Thyroid gland (tissue), 4 donors: ENCODE measurements at places on chromosomes 12 and 14. TPM values are rescaled to one million over a fixed set of nuclear protein-coding genes. Genes with fewer than 3 reads are reported as not detected.

GRCh38 chr14:49857427-49858003, 4.9 kb upstream of the NEMF start:
- H3K4me3 ChIP-seq, result no peak overlapping the region
- H3K27me3 ChIP-seq, result no peaks in the 10 kb centered on the region
- H3K36me3 ChIP-seq, result no peaks in the 10 kb centered on the region
- no peaks in the 10 kb centered on the region for H3K4me1 ChIP-seq
- DNase-seq, result no peak

GRCh38 chr12:114306646-114307045, 99.3 kb downstream of the TBX5 start:
- H3K36me3 ChIP-seq, result no peaks in the 10 kb centered on the region
- no peak overlapping the region for H3K4me3 ChIP-seq
- H3K27ac ChIP-seq, result no peak overlapping the region
- H3K27me3 ChIP-seq, result no peaks in the 10 kb centered on the region
- no peaks in the 10 kb centered on the region for H3K4me1 ChIP-seq

GRCh38 chr12:5191803-5192538, 148.3 kb downstream of the KCNA5 start:
- no peaks in the 10 kb centered on the region for H3K27me3 ChIP-seq
- no peaks in the 10 kb centered on the region for H3K36me3 ChIP-seq
- no peak overlapping the region for H3K27ac ChIP-seq
- H3K4me3 ChIP-seq, result no peak overlapping the region
- H3K4me1 ChIP-seq, result no peaks in the 10 kb centered on the region
- no peak for DNase-seq

DNA sequence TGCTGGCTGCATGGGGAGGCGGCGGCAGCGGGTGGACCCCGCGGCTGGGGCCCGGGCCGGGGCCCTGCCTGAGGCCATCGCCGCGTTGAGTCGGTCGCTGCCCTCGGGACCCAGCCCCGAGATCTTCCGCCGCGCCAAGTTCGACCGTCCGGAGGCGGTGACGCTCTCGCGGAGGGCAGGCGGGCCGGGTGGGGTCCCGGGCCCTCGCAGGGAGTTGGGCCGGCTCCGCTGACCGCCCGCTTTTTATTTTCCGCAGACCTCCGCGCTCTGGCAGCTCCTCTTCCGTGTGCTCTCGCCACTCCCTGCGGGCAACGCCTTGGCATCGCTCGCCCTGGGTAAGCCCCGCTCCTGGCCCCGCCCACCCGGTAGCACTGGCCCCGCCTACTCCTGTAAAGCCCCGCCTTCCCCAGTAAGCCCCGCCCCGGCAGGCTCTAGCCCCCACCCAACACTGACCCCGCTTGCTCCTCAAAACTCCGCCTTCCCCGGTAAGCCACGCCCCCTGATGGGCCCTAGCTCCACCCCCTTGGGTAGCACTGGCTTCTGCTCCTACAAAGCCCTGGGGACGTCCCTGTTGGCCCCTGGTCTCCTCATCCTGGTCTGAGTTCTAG, 424 bp downstream of the TEDC1 start:
- H3K27ac ChIP-seq, result peak overlapping the region; percentile 32
- no peaks in the 10 kb centered on the region for H3K36me3 ChIP-seq

DNA sequence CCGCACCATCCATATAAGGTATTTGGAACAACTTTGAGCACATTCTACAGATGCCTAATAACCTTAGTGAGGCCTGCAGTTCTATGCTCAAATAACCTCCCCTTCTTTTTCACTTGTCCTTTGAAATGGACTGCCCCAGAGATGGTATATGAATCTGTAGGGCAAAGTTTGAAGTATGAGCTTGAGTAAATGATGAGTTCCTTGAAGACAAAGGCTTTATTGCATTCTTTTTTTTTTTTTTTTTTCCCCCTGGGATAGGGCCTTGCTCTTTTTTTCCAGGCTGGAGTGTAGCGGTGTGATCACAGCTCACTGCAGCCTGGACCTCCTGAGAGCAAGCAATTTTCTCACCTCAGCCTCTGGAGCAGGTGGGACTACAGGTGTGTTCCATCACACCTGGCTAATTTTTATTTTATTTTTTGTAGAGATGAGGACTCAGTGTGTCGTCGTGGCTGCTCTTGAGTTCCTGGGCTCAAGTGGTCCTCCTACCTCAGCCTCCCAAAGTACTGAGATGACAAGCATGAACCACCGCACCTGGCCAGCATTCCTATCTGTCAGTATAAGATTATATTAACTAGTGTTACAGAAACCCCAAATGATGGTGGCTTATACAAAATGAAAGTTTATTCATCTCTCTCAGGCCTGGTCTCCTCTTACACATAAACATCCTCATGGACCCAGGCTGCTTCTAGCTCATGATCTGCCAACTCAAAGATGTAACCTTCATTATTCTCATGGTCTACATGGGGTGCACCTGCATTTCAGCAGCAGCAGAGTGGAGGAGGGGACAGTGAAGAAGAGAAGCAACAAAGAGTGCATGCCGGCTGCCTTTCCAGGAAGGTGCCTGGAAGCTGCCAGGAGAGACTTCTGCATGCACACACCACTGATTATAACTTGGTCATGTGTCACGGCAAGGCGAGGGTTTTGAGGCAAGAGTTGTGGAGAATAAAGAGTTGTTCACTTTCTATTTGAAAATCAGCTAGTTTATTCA, 101.4 kb downstream of the DUSP16 start:
- DNase-seq, result peak; percentile 27
- no peak overlapping the region for H3K27ac ChIP-seq
- H3K36me3 ChIP-seq, result no peaks in the 10 kb centered on the region

GRCh38 chr14:73026243-73026844, 562 bp downstream of the ZFYVE1 start:
- H3K36me3 ChIP-seq, result peaks cover 8% of the 10 kb centered on the region
- peak overlapping the region; percentile 83 for H3K27ac ChIP-seq
- peaks cover 22% of the 10 kb centered on the region for H3K4me1 ChIP-seq

- no peak overlapping the region for H3K27ac ChIP-seq
- H3K27me3 ChIP-seq, result no peaks in the 10 kb centered on the region
- no peaks in the 10 kb centered on the region for H3K4me1 ChIP-seq
These were observed 56.4 kb upstream of the LTA4H start for GRCh38 chr12:96091833-96092232.

GRCh38 chr12:39752482-39753137, 133.0 kb upstream of the ABCD2 start:
- H3K27me3 ChIP-seq, result no peaks in the 10 kb centered on the region
- H3K4me1 ChIP-seq, result no peaks in the 10 kb centered on the region
- no peak overlapping the region for H3K4me3 ChIP-seq
- no peak overlapping the region for H3K27ac ChIP-seq
- H3K36me3 ChIP-seq, result no peaks in the 10 kb centered on the region

GRCh38 chr12:120367233-120367923, 1.6 kb downstream of the MSI1 start:
- no peaks in the 10 kb centered on the region for H3K27me3 ChIP-seq
- H3K27ac ChIP-seq, result no peak overlapping the region
- H3K4me1 ChIP-seq, result peaks cover 15% of the 10 kb centered on the region
- H3K36me3 ChIP-seq, result no peaks in the 10 kb centered on the region
- no peak overlapping the region for H3K4me3 ChIP-seq
- DNase-seq, result no peak

- no peaks in the 10 kb centered on the region for H3K27me3 ChIP-seq
- H3K4me1 ChIP-seq, result peaks cover 4% of the 10 kb centered on the region
These were observed 89.5 kb upstream of the OSBPL8 start for GRCh38 chr12:76649099-76649498.

GRCh38 chr12:91852634-91853033, 293.0 kb downstream of the BTG1 start:
- H3K27me3 ChIP-seq, result no peaks in the 10 kb centered on the region
- no peaks in the 10 kb centered on the region for H3K36me3 ChIP-seq
- H3K27ac ChIP-seq, result no peak overlapping the region
- DNase-seq, result no peak
- H3K4me1 ChIP-seq, result peaks cover 10% of the 10 kb centered on the region

- H3K36me3 ChIP-seq, result peaks cover 14% of the 10 kb centered on the region
- H3K4me3 ChIP-seq, result peak overlapping the region; percentile 69
- H3K4me1 ChIP-seq, result peaks cover 9% of the 10 kb centered on the region
- DNase-seq, result no peak
- peak overlapping the region; percentile 99 for H3K27ac ChIP-seq
These were observed 865 bp upstream of the ZFP36L1 start for GRCh38 chr14:68793734-68794129.

DNA sequence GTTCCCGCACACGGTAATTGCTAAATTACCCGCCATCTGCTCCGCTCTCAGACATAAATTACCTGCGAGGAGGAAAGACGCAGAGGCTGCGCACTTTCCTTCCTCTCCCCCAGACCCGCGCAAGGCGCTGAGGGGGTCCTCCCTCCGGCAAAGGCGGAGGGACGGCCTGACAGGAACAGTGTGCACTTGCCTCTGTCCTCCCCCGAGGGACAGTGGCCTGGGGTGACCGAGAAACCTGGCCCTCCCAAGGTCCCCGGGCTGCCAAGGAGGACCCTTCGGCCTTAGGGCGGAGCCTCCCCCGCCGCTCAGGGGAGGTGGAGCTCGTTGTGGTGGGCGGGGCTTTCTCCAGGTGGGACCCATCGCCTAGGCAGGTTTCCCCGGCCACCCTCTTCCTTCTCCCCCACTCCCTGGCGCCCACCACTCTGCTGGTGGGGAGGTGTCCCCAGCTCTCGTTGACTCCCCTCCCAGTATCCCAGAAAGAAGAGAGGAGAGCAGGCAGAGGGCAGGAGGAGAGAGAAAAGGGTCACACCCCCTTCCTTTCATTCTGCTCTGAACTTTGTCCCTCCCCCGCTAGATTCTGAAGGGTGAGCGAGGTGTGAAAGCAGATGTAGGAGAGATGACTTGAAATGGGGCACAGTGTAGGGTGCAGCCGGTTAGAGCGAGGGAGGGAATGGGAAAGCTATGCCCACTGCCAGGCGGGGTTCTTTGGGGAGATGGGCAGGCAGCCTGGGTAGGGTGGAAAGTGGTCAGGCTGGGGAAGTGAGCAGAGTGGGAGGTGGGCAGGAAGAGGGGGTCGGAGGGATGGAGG, 11.4 kb upstream of the CALCOCO1 start:
- H3K36me3 ChIP-seq, result no peaks in the 10 kb centered on the region
- H3K27ac ChIP-seq, result no peak overlapping the region
- peak; percentile 59 for DNase-seq
- no peak overlapping the region for H3K4me3 ChIP-seq
- peaks cover 12% of the 10 kb centered on the region for H3K27me3 ChIP-seq

DNA sequence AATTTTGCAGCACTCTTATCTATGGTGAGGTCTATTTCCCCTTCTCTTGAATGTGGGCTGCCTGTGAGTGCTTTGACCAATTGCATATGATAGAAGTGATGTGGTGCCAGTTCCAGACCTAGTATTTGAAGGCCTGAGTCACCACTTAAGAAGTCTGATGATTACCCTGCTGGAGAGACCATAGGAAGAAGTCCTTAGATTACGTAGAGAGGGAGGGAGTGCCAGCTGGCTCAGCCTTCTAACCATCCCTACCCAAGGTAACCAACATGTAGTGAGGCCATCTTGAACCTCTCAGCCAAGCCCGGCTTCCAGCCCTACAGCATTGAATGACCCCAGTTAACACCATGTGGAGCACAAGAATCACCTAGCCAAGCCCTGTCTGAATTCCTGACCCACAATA, 166.9 kb downstream of the NELL2 start:
- H3K4me3 ChIP-seq, result no peak overlapping the region
- no peaks in the 10 kb centered on the region for H3K4me1 ChIP-seq
- no peak overlapping the region for H3K27ac ChIP-seq
- no peak for DNase-seq
- no peaks in the 10 kb centered on the region for H3K27me3 ChIP-seq

DNA sequence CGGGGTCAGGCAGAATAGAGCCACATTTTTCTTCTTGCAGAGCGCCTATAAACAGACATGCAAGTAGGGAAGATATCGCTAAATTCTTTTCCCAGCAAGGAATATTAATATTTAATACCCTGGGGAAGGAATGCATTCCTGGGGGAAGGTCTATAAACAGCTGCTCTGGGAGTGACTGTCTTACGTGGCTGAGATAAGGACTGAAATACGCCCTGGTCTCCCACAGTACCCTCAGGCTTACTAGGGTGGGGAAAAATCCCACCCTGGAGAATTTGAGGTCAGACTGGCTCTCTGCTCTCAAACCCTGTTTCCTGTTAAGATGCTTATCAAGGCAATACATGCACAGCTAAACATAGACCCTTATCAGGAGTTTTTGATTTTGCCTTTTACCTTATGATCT, 262.3 kb downstream of the CEP128 start:
- H3K4me3 ChIP-seq, result no peak overlapping the region
- H3K36me3 ChIP-seq, result no peaks in the 10 kb centered on the region
- no peak for DNase-seq
- H3K27me3 ChIP-seq, result no peaks in the 10 kb centered on the region
- no peak overlapping the region for H3K27ac ChIP-seq
- no peaks in the 10 kb centered on the region for H3K4me1 ChIP-seq

GRCh38 chr12:79119796-79120195, 255.2 kb downstream of the SYT1 start:
- H3K4me1 ChIP-seq, result no peaks in the 10 kb centered on the region
- no peaks in the 10 kb centered on the region for H3K36me3 ChIP-seq
- H3K27me3 ChIP-seq, result no peaks in the 10 kb centered on the region
- H3K27ac ChIP-seq, result no peak overlapping the region
- no peak overlapping the region for H3K4me3 ChIP-seq

DNA sequence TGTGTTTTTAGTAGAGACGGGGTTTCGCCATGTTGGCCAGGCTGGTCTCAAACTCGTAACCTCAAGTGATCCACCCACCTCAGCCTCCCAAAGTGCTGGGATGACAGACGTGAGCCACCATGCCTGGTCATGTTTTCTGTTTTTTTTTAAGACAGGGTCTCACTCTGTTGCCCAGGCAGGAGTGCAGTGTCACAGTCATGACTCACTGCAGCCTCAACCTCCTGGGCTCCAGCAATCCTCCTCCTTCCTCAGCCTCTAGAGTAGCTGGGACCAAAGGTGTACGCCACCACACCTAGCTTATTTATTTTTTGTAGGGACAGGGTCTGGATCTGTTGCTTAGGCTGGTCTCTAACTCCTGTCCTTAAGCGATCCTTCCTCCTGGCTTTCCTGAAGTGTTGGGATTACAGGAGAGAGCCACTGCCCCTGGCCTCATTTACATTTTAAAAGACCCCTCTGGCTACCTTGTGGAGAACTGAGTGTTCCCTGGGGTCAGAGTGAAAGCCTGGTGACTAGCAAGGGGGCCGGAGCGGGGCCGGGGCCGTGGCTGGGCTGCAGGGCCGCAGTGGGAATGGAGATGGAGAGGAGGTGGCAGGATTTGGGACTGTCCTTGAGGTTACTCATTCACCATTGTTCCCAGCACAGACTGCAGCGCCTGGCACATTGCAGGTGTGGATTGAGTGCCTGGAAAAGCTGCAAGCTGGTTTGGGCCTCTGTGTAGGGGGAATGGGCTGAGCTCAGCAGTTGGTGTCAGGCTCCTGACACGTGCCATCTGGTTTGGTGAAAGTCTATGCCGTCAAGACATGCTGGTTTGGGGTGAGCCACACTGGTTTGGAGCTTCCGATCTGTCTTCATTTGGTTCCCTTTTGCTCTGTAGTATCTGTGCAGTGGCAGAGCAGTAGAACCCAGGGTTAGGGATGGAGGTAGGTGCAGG, 18.1 kb downstream of the KMT5A start:
- peaks cover 15% of the 10 kb centered on the region for H3K4me1 ChIP-seq
- no peaks in the 10 kb centered on the region for H3K27me3 ChIP-seq
- no peak overlapping the region for H3K4me3 ChIP-seq

ANG gene
- total RNA-seq, result 4.6 TPM

SERPINA9 gene
- total RNA-seq, result not detected

PZP gene
- not detected for total RNA-seq

NEK9 gene
- total RNA-seq, result 84.6 TPM

GPR84 gene
- 0.39 TPM for total RNA-seq

PPP1R36 gene
- total RNA-seq, result 0.67 TPM

B4GALNT1 gene
- total RNA-seq, result 2.7 TPM
